ENCODE measurements at places on chromosomes 16 and 17.

- no peak for DNase-seq
Observed at GRCh38 chr16:68434624-68435210, 13.6 kb downstream of the SMPD3 start.

- no peak for DNase-seq
Observed at GRCh38 chr17:62648251-62648955, 20.9 kb downstream of the MRC2 start.

DNA sequence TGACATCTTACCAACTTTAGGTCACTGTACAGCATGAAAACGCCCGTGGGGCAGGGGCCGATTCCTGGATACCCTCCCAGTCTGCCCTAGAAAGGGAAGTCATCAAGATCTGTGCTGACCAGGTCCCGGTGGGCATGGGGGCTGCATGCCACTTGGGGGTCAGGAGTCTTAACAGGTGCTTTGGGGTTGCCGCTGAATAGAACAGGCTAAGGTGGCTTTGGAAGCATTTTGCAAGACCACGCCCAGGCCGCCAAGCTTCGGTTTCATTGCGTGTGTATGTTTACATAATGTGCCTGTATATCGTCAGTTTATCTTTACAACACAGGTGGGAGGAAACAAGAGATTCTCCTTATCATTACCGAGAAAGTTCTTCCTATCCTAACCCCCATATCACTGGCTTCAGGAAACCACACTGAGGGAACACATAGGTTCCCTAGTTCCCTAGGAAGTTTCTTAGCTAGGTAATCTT is 13.3 kb upstream of the USP36 start:
- no peak for DNase-seq

DNA sequence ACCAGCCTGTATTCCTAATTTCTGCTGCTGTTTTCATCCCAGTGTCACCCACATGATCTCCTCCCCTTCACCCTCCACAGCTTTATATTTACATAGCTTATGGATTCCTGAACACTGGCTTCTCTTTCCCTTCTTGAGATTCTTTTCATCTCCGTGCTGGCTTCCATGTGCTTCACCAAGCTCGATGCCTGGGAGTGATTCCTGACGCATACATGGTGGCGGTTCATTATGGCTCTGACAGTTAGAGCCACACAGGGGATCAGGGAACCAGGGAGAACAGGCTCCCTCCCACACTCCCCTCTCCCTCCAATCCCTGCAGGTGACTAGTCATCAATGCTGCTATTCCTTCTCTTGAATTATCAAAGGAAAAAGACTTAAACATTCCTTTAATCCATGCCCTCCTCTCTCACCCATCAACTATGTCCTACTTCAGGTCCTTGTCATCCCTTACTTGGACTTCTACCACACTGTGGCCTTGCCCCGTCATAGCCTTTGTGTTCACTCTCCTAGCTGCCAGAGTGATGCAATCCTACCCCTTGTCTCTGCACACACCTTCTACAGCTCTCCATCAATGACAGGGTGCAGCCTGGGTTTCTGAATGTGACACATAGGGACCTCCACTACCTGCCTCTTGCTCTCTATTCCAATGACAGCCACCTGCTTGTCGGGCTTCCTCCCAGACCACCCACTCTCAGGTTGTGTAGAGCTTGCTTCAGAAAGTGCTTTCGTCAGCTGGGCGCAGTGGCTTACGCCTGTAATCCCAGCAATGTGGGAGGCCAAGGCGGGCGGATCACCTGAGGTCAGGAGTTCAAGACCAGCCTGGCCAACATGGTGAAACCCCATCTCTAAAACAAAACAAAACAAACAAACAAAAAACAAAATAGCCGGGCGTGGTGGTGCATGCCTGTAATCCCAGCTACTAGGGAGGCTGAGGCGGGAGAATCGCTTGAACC is 43.6 kb downstream of the MYH13 start:
- DNase-seq: no peak

- no peak for DNase-seq
Observed at GRCh38 chr16:22329199-22329695, 32.0 kb downstream of the POLR3E start.

DNA sequence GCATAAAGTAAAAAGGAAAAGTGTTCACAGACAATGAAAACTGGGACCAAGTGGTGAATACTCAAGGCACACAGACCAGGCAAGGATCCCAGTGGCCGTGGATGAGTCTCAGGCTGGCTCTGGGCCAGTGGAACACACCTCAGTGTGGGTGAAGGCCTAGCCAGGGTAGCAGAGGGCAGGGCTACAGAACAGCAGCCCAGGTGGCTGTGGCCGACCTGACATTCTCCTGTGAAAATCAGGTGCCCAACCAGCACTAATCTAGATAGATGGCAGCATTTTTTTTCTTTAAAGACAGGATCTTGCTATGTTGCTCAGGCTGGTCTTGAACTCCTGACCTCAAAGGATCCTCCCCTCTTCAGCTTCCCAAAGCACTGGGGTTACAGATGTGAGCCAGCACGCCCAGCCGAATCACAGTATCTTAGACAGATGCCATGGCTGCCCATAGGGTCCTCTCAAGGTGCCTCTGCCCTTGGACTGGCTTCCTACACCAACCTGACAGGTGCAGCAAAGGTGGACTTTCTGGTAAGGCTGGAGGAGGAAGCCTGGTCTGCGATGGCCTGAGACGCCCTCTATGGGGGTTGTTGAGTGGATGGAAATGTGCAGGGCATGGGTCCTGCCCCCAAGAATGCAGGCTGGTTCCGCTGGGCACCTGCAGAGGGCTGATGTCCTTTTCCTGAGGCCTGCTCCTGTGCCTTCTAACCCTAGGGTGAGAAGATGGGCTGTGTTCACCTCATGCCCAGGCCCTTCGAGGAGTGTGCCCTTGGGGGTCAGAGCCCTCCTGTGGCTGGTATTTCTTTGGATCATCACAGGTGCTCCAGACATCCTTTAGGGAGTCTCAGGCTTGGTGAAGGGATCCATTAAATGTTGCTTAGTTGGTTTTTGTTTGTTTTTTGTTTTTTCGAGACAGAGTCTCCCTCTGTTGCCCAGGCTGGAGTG is 3.8 kb upstream of the P4HB start:
- no peak for DNase-seq

DNA sequence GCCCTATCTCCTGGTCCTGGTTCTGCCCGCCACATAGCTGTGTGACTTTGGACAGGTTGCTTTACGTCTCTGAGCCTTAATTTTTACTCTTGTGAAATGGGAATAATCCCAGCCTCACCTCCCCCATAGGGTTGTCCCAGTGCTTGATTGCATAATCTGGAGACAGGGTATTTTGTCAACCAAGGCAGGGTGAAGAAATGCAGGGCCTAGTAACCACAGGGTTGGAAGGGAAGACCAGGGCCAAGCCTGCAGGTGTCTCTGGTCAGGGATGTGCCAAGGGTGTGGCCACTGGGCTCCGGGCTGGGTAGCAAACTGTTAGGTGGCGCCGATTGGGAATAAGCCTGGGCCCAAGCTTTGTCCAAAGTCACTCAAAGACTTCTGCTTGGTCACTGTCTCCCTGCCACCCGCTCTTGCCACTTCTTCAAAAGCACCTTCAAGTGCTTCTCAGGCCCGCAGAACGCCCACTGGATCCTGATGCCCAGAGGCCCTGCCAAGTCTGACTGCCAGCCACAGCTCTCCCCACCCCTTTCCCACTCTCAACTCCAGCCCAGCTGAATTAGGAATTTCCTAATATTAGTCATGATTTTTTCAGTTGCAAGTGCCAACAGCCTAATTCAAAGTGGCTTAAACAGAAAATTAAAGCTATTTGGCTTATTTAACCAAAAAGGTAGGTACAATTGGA is 20.6 kb upstream of the COL1A1 start:
- DNase-seq: peak; percentile 25

- no peak for DNase-seq
Observed at GRCh38 chr17:81103379-81103778, 61.9 kb upstream of the PVALEF start.
